ENCODE measurements at places on chromosomes 13 and 19. TPM values are rescaled to one million over a fixed set of nuclear protein-coding genes. Genes with fewer than 3 reads are reported as not detected.

Gene CD37
- polyA plus RNA-seq = 36.9 TPM

Gene CPAMD8
- 32.8 TPM for polyA plus RNA-seq

Gene ZNF460
- 5.5 TPM for polyA plus RNA-seq

Gene SELENOV
- 10.1 TPM for polyA plus RNA-seq

Gene ZNF723
- 0.14 TPM for polyA plus RNA-seq

Gene PHF11
- 52.3 TPM for polyA plus RNA-seq

Gene NANOS2
- polyA plus RNA-seq = not detected

GRCh38 chr13:22143671-22144070 is 472.8 kb downstream of the FGF9 start:
- no peak for DNase-seq

- DNase-seq = no peak
Observed at GRCh38 chr13:51501592-51502152, 48.8 kb upstream of the INTS6 start.

- DNase-seq = no peak
Observed at GRCh38 chr13:97318532-97318931, 96.4 kb downstream of the MBNL2 start.

- no peak for DNase-seq
Observed at GRCh38 chr13:44388427-44389059, 14.9 kb downstream of the SERP2 start.

- no peak for DNase-seq
Observed at GRCh38 chr13:98848746-98849145, 96.3 kb upstream of the SLC15A1 start.

DNA sequence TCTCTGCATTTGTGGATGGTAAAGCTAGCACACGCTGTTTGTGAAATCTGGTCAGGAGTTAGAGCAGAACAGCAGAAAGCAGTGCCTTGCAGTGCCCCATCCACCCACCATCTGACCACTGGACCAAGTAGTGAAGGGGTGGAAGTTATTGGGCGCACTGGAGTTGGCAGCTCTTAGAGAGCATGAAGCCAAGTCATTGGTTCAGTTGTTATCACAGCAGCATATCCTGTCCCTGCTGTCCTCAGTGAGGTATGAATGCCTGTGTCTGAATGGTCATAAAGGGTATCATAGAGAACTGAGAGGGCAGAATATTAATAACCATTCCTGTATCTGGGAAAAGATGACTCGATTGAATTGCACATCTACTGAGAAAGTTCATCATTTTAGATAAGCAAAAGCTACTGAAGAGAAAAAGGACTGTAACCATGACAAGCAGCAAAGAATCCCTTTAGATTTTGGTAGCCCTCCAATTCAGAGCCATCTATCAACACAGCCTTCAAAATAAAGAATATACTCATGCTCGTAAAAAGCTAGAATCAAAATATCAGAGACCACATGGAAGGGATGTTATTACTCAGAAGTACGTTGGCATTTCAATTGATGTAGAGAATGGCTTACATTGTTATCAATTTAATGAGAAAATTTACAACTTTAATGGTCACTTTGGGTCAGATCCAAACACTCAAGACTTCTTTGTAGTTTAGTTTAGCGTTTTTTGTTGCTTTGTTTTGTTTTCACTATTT is 919.0 kb downstream of the EFNB2 start:
- DNase-seq = no peak
